ENCODE measurements at places on chromosomes 2 and 18.

DNA sequence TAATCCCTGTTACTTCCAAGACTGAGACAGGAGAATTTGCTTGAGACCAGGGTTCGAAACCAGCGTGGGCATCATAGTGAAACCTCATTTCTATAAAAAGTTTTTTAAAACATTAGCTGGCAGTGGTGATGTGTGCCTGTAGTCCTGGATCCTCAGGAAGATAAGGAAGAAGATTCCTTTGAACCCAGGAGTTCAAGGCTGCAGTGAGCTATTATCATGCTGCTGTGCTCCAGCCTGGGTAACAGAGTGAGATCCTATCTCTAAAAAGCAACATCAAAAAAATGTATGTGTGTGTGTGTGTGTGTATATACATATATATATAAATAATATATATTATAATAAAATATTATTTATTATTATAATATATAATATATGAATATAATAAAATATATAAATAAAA, 1417.6 kb upstream of the CDH2 start:
- no peak for DNase-seq

GRCh38 chr2:82007071-82007664, 1702.6 kb upstream of the LRRTM1 start:
- no peak for DNase-seq

GRCh38 chr2:98478088-98478551, 33.5 kb downstream of the INPP4A start:
- no peak for DNase-seq

DNA sequence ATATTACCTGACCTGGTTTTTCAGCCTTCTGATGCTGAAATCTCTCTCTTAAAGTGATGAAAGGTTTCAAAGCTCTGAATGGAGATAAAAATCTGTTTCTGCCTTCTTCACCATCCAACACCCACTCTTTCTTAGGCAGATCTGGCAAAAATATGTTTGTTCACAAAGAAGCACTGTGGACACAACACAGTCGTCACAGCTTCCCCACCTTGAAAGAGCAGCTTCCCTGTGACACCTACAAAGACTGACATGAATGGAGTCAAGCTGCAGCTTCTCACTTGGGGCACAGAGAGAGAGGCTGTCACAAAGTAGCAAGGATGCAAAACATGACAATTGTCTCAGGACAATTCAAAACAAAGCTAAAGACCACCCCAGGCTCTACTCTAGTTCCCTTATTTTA, 86.5 kb downstream of the ICOS start:
- no peak for DNase-seq

DNA sequence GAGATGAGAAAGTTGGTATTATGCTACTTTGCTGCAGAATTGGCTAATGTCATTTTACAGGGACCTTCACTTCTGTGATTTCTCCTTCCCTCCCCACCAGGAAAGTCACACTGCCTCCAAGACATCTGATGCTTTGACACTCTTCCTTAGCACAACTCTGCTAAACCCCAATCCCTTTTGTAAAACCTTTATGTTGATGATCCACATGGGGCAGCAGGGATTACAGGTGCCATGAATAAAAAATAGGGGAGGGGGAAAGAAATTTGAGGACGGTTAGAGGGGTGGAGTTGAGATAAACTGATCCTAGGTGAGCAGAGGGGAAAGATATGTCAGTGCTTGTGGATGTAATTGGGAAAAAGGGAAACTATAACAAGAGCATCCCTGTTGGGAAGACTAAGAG, 26.4 kb downstream of the CCNT2 start:
- no peak for DNase-seq

Measured in activated T-helper 1 cell treated with Interleukin-2 at 50 U/mL for 16 hours (primary cell).